Chondrocyte (in vitro differentiated cells): ENCODE measurements at places on chromosomes 6 and 20. TPM values are rescaled to one million over a fixed set of nuclear protein-coding genes. Genes with fewer than 3 reads are reported as not detected.

Gene COL9A1
- 0.27 to 0.69 TPM in 2 of 3 replicates, not detected in the other for total RNA-seq

Gene RBL1
- 4.5 to 7.5 TPM (median 5.0 TPM) in 3 replicates for total RNA-seq

Gene EPPIN
- not detected in 3 replicates for total RNA-seq

Gene RSPO3
- 0.21 to 18.1 TPM (median 0.22 TPM) in 3 replicates for total RNA-seq

Gene CCDC170
- total RNA-seq: 0.20 to 0.67 TPM (median 0.60 TPM) in 3 replicates

Gene HSPA1L
- 0.89 to 1.5 TPM (median 1.00 TPM) in 3 replicates for total RNA-seq

Gene MROH8
- 2.5 to 6.1 TPM (median 2.8 TPM) in 3 replicates for total RNA-seq

Gene KIAA0408
- 0.45 to 1.2 TPM in 2 of 3 replicates, not detected in the other for total RNA-seq

GRCh38 chr20:44450281-44450889 is 25.3 kb upstream of the TTPAL start:
- peak; percentile 15 for DNase-seq
- H3K4me1 ChIP-seq: no peaks in the 10 kb centered on the region
- H3K27ac ChIP-seq: no peak overlapping the region
- no peaks in the 10 kb centered on the region for H3K36me3 ChIP-seq

- no peak for DNase-seq
- peaks cover 6% of the 10 kb centered on the region for H3K4me1 ChIP-seq
- H3K27me3 ChIP-seq: peaks cover 9% of the 10 kb centered on the region
- no peak overlapping the region for H3K27ac ChIP-seq
- no peak overlapping the region for H3K4me3 ChIP-seq
Observed at GRCh38 chr6:33343953-33344611, 26.5 kb upstream of the ZBTB22 start.

GRCh38 chr6:154888421-154889295 is 106.5 kb upstream of the TIAM2 start:
- peaks cover 2% of the 10 kb centered on the region for H3K36me3 ChIP-seq
- H3K4me3 ChIP-seq: no peak overlapping the region
- H3K27ac ChIP-seq: peak overlapping the region; percentile 72

DNA sequence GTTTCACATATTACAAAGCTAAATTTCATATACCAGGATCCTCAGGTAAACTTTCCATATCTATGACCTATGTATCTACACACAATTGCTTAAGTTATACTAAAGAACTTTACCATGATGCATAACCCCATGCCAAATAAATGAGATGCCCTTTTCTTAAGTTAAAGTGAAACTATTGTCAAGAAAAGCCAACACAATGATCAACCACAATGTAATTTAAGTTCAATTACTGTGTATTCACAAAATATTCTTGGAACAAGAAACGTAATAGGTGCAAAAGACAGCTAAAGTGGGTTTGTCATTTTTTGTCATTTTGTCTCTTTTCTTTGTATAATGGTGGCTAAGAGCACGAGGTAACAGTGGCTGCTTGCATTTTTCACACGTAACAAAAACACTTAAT is 158.0 kb upstream of the SHLD1 start:
- H3K4me1 ChIP-seq: no peaks in the 10 kb centered on the region
- H3K36me3 ChIP-seq: peaks cover 8% of the 10 kb centered on the region
- no peak overlapping the region for H3K27ac ChIP-seq

GRCh38 chr6:74606582-74607071 is 599.2 kb downstream of the COL12A1 start:
- H3K4me3 ChIP-seq: no peak overlapping the region
- H3K36me3 ChIP-seq: no peaks in the 10 kb centered on the region

DNA sequence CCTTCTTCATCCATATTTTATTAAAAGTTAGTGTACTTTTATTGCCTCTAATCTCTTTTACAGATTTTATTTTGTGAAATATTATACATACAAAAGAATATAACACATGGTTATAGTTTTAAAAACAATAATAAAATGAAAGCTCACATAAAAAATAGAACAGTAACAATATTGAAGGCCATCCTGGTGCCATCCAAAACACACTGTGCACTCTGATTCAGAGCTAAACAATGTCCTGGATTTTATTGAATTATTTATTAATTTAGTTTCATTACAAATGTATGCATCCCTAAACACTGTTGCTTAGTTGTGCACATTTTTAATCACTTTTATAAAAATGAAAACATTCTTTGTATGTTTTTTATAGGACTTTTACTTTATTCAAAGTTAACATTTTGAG is 32.9 kb downstream of the RNF217 start:
- H3K4me3 ChIP-seq: no peak overlapping the region
- peaks cover 12% of the 10 kb centered on the region for H3K36me3 ChIP-seq
- H3K27me3 ChIP-seq: no peaks in the 10 kb centered on the region
- H3K27ac ChIP-seq: peak overlapping the region; percentile 89
- H3K4me1 ChIP-seq: peaks cover 58% of the 10 kb centered on the region

- peaks cover 13% of the 10 kb centered on the region for H3K27me3 ChIP-seq
- H3K27ac ChIP-seq: no peak overlapping the region
- DNase-seq: no peak
- H3K36me3 ChIP-seq: no peaks in the 10 kb centered on the region
Observed at GRCh38 chr6:88360203-88360797, 194.2 kb upstream of the CNR1 start.

DNA sequence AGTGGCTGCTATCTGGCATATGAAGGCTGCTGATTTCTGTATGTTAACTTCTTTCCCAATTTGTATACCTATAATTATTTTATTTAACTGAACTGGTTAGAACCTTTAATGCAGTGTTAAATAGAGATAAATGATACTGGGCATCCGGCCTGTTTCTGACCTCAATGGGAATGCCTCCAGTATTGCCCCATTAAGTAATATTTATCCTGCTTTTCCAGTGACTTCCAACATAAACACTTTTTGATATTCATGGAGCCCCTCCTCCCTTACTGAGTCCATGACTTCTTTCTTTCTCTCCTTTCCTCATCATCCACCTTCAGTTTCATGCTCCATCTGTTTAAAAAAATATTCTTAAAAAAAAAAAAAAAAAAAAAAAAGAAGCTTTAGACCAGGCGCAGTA is 8.8 kb downstream of the TRIM27 start:
- H3K36me3 ChIP-seq: peaks cover 38% of the 10 kb centered on the region
- no peak for DNase-seq
- no peak overlapping the region for H3K4me3 ChIP-seq
- H3K4me1 ChIP-seq: peaks cover 7% of the 10 kb centered on the region

- H3K36me3 ChIP-seq: no peaks in the 10 kb centered on the region
- no peaks in the 10 kb centered on the region for H3K27me3 ChIP-seq
- DNase-seq: no peak
Observed at GRCh38 chr20:36093025-36093803, 61.3 kb upstream of the EPB41L1 start.

GRCh38 chr6:125377621-125378020 is 75.9 kb upstream of the HDDC2 start:
- peak overlapping the region; percentile 11 for H3K4me3 ChIP-seq
- H3K27ac ChIP-seq: peak overlapping the region; percentile 91
- DNase-seq: no peak
- H3K27me3 ChIP-seq: no peaks in the 10 kb centered on the region
- peaks cover 49% of the 10 kb centered on the region for H3K4me1 ChIP-seq
